Kidney (tissue), 22 donors: ENCODE measurements at places on chromosomes 1 and 21. TPM values are rescaled to one million over a fixed set of nuclear protein-coding genes. Genes with fewer than 3 reads are reported as not detected.

ZNF593OS gene
- total RNA-seq, result not detected

LCE2C gene
- not detected for total RNA-seq

EPS8L3 gene
- total RNA-seq, result 1.8 TPM

OR6N1 gene
- total RNA-seq, result not detected
